Motor neuron (in vitro differentiated cells): ENCODE measurements at places on chromosomes 11 and 22. TPM values are rescaled to one million over a fixed set of nuclear protein-coding genes. Genes with fewer than 3 reads are reported as not detected.

DNA sequence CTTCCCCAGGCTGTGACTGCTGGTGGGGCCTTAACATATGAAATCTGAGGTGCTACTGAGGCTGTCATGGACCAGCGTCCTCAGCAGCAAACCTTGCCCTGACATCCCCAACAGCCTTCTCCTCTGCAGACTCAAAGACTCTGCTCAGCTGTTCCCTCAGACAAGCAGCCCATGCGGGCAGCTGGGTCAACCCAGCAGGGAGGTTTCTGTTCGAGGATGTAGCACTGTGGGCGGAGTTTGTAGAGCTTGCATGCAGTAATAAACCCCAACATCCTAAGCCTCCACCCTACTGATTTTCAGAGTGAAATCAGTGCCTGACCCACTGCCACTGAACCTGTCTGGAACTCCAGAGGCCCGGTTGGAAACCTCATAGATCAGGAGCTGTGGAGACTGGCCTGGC, 88.8 kb upstream of the XKR3 start:
- no peak for ATAC-seq

DNA sequence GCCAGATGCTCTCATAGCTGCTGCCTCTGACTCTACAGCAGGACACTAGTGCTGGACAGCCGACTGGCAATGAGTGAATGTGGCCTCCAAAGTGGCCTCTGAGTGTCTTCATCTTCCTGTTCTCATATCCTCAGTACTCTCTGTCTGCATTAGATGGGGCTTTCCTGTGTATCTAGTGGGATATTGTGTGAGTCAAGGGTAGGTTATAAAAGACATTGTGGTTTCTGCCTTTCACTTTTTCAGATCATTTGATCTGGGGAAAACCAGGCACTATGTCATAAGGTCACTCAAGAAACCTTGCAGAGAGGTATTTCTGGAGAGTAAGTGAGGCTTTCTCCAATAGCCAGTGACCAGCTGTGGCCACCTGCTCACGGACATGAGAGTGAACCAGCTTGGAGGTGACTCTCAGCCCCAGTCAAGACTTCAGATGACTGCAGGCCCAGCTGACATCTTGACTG, 333.6 kb upstream of the NCAM1 start:
- no peak for ATAC-seq

DNA sequence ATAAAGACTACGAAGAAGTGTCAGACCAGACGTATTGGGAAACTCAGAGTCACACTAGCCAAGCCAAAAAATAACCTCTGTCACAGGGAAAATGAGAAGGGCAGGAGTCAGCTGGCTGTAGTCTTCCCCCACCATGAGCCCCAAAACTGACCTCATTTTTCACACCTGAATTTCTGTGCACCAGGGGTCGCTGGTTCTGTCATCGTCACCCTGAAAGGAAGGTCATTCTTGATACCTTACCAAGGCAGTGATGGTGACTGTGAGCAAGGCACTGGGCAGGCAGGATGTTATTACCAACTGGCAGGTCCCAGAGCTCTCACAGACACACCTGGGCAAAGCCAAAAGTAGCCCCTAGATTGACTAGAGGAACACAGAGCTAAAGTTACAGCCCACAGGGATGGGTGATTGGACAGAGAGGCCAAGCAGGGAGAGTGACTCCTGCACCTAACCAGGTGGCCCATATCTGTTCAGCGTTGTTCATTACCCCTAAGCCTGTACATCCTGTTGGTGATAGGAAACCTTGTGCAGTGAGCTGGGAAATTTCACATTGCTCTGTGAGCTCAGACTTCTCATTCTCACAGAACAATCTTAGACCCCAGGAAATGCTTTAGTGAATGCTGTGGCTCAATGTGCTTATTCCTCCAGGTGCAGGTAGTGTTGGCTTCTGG, 32.3 kb upstream of the OR56A1 start:
- no peak for ATAC-seq

GRCh38 chr11:59292611-59293010, 66.1 kb upstream of the OR5AN1 start:
- ATAC-seq, result no peak

DNA sequence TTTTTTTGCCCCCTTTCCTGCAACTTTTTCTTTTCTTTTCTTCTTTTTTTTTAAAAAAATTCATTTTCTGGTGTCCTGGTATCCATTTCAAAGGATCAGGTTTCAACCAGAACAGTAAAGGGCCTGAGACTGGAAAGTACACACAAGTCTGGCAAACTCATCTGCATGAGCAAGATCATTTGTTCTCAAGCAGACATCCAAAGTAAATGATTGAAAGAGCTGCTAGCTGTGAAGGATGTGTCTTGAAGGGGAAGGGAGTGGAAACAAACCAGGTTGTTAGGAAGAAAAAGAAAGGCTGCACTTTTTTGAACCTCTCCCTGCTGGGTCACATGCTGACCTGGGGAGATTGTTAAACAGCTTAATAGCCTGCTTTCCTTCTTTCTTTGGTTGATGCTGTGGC, 5.3 kb downstream of the YAP1 start:
- peak; percentile 34 for ATAC-seq

GRCh38 chr11:67407688-67408163, 3.8 kb downstream of the TBC1D10C start:
- ATAC-seq, result no peak

- peak; percentile 41 for ATAC-seq
These were observed 71.3 kb downstream of the TSPAN18 start for GRCh38 chr11:44797886-44798606.

- no peak for ATAC-seq
These were observed 88.4 kb upstream of the GNAZ start for GRCh38 chr22:22981670-22982571.

GRCh38 chr11:106331176-106331575, 253.7 kb downstream of the AASDHPPT start:
- ATAC-seq, result no peak

DNA sequence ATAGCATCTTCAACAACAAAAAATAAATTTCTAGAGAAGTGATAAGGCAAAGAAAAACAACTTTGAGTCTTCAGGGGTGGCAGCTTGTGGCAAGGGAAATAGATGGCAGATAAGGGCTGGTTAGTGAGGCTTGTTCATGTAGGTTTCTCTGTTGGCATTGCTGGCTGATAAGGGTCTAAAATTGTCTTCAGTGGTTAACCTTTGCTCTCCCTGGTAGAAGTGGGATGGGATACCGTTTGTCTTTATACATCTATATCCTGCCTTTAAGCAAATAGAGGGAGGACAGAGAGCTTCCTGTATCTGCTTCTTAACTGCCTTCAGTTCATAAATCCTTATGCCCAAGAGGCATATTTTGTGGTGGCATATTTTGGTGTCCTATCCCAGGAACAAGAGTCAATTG, 57.1 kb downstream of the TRAF6 start:
- no peak for ATAC-seq

DNA sequence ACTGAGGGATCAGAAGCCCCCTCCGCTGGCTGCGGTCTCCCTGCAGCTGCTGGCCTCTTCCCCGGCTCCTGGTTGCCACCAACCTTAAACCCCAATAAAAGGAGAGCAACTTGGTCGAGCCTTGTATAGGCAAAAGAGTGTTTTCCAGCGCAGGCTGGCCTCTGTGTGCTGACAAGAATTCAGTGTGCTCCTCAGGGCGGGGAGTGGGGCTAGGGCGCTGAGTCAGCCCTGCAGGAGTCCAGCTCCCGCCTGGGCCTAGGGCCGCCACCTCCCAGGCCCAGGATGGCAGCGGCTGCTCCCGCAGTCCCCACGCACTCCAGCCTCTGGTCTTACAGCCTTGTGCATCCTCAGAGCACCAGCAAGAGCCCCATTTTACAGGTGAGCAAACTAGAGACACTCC, at the start of gene SHISAL1:
Gene SHISAL1, minus strand, starts transcription at position 186 of the 400 bp plus-strand sequence. CDS start 12,006 bp downstream, outside the sequence.
- ATAC-seq, result peak; percentile 30

- ATAC-seq, result peak; percentile 89
These were observed 29.9 kb upstream of the AQP11 start for GRCh38 chr11:77559686-77560401.

DNA sequence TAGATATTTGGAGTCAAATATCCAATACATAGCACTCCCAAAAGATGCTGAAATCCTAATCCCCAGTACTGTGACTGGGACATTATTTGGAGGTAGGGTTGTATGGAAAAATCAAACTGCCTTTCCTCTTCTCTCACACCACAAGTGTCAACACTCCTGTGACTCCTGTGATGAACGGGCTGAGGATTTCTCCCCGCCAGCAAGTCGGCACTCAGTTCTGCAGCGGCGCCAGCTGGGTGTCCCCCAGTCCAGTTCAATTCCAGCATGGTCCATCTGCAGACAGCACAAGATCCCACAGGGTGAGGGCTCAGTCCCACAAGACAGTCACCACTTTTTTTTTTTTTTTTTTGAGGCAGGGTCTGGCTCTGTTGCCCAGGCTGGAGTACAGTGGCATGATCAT, 4.3 kb upstream of the PARVB start:
- ATAC-seq, result no peak

DNA sequence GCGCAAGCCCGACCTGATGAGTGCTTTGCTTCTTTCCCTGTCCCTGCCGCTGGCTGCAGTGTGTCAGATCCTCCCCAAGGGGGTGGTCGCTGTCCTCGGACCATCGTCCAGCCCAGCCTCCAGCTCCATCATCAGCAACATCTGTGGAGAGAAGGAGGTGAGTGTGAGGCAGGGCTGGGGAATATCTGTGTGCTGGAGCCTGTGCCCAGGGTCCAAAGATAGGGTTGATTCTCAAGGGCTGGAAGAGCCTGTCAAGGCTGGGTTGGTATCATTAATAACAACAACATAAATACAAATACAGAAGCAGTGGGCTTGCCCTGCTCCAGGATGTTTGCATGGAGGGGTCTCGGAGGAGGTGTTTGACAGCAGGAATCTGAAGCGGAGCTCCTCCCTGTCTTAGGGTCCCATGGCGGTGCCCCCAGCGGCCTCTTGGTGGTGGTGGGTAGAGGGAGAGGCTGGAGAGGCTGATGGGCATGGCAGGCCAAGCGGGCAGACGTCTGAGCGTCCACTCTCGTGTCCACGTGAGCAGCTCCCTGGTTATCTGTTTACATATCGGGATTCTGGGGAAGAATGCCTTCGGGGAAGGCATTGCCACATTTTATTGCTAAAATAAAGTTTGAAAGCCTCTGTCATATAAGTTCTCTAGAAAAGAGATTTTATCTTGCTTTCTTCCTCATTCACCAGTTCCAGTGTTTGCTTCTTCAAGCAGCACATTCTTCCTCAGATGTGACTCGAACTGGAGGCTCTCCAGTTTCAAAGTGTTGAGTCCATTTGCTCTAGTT, 208.4 kb upstream of the TBCEL start:
- peak; percentile 5 for ATAC-seq

- no peak for ATAC-seq
These were observed 32.7 kb downstream of the METTL15 start for GRCh38 chr11:28140689-28141455.

GRCh38 chr22:26310616-26311015, 118.4 kb upstream of the ASPHD2 start:
- ATAC-seq, result no peak

- ATAC-seq, result peak; percentile 62
These were observed 706 bp upstream of the SCYL1 start for GRCh38 chr11:65524014-65524740.

DNA sequence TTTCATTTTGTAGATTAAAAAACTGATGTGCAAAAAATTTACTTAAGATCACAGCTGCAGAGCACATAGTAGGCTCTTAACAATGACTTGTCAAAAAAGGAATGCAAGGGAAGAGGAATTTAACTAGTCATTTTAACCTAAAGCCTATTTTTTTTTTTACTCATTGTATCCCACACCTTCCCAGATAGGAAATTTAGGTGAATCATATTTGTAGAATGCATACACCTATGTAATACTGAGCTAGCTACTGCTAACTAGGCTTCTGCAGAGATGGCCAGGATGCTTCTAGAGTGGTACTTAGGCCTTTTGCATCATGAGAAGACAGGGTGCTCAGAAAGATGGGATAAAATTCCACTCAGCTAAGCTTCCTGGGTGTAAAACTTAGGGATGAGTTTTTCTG, 387.3 kb downstream of the AASDHPPT start:
- ATAC-seq, result no peak

The SCN4B gene
- total RNA-seq, result 0.90 and 1.6 TPM in 2 replicates

The TMEM191B gene
- 7.0 and 9.0 TPM in 2 replicates for total RNA-seq

The TEX54 gene
- total RNA-seq, result 1.3 and 1.4 TPM in 2 replicates

The IGSF9B gene
- total RNA-seq, result 2.2 and 4.1 TPM in 2 replicates

The TRIM51 gene
- not detected in 2 replicates for total RNA-seq
